Epithelial cell of proximal tubule (primary cell): ENCODE measurements at places on chromosomes 7 and 10. TPM values are rescaled to one million over a fixed set of nuclear protein-coding genes. Genes with fewer than 3 reads are reported as not detected.

NOC3L gene
- 16.7 and 30.7 TPM in 2 replicates for total RNA-seq

SPDYE11 gene
- total RNA-seq: not detected in 2 replicates

- DNase-seq: no peak
Observed at GRCh38 chr10:70925377-70926225, 37.2 kb upstream of the PCBD1 start.

DNA sequence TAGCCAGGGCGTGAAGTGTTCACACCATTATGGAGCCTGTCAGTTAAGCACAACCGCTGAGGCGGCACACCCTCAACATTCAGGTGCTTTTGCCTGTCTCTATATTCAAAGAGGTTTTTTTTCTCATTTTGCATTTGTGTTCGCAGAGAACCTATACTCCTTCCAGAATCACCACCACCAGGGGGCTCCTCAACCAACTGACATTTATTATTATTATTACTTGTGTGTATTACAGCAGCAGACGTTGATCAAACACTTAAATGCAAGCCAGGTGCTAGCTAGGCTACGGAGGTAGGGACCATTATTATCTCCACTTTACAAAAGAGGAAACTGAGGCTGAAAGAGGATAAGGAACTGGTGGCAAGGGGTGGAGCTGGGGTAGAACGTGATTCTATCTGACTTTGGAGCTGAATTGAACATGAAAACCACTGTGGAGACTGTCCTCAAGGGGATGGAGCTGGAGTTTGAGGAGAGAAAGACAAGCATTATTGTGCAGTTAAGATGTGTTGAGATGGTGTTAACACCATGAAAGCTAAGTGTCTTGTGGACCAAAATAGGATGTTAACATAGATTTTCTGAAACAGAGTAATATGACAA lies 133.8 kb upstream of the PLXNA4 start:
- no peak for DNase-seq

- no peak for DNase-seq
Observed at GRCh38 chr10:128612195-128612594, 486.0 kb upstream of the MKI67 start.

- DNase-seq: no peak
Observed at GRCh38 chr7:13109201-13109600, 421.8 kb downstream of the ARL4A start.

GRCh38 chr7:142420554-142421362 lies 162.9 kb upstream of the PRSS58 start:
- no peak for DNase-seq

DNA sequence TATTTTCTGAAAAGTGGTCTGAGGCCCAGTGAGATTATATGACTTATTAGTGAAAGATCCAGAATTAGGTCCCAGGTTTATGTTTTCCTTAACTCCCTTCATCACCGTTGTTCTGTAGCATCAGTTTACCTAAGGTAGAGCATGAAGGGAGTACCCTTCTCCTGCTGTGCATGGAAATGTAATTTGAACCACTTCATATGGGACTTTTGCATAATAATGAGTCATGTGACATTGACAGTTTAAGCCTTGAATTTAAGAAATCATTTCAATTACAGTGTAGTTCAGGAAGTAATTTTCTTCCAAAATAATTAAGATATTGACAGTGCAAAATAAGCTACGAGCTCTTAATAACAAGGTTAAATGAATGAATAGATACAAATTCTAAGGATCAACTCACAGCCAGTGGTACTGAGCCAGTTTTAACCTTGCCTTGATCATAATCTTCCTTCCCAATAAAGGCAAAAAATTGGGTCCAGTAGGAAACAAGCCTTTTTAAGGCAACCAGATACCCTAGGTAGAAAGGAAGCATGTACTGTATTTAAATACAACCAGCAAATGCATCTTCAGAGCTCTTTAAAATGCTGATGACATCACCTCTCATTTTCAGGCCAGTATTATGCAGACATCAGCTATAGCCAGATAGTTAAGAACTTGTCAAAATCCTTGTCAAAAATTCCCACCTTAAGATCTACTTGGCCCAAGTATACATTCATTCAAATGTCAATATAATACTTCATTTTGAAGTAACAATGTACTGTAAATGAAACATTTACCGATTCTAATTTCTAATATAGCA lies 48.8 kb upstream of the DKK1 start:
- no peak for DNase-seq

GRCh38 chr7:1536743-1537534 lies 6.4 kb downstream of the MAFK start:
- DNase-seq: no peak

GRCh38 chr10:50324046-50324445 lies 72.7 kb upstream of the ASAH2 start:
- DNase-seq: no peak

GRCh38 chr7:78299088-78299487 lies 500.5 kb downstream of the PHTF2 start:
- no peak for DNase-seq

DNA sequence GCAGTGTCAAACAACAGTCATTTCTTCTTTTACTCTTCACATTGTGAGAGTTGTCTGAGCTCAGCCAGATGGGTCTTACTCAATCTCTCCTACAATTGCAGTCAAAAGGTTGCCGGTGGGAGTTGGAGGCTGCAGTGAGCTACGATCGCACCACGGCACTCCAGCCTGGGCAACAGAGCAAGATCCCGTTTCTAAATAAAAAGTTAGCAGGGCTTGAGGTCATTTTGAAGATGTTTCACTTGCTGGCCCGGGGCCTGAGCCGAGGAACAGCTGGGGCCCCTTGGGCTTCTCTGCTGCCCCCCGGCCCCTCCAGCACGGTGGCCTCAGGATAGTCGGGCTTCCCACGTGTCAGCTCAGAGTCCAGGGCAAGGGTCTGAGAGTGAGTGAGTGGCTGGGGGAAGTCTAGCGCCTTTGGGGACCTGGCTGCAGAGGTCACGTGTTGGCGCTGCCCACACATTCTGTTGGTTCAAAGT lies 40.4 kb downstream of the GTF2IRD1 start:
- DNase-seq: no peak
